ENCODE measurements at places on chromosomes 1 and 21.

DNA sequence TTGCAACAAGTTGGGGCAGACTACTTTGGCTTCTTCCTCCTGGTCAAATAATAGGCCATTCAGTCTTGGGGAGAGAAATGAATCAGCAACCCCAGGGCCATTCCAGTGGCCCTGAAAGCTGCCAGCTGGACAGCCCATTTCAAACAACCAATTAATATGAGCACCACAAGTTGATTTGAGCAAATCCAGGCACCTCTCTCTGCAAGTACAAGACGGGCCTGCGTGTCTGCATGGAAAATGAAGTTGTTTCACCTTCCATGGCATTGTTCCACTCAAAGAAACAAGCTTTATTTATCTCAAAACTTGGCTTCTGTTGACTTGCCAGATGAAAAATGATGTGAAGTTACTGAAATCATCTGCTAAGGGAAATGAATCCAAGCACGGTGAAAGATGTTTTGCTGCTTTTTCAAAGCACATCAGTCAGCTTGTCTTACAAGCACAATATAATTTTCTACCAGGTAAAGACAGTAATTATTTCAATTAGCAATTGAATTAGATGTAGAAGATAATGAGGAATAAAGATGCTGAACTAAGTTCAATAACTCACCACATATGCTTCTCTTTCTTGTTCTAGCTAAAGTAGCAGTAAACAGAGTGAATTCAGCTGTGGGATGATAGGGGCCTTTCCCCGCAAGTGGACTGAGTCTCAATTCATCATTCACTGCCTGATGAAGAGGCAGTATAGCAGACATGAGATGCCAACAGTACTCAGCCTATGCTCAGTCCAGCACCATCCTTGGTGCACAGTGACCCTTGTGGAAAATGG is 95.2 kb upstream of the SSX2IP start:
- no peak for DNase-seq

- no peak for DNase-seq
Measured at GRCh38 chr1:81208441-81208840, 592.3 kb upstream of the ADGRL2 start.

- no peak for DNase-seq
Measured at GRCh38 chr1:150080784-150081183, 13.2 kb downstream of the VPS45 start.

GRCh38 chr1:154272999-154273563 is 652 bp downstream of the HAX1 start:
- no peak for DNase-seq

GRCh38 chr1:31771891-31772668 is 7.9 kb upstream of the ADGRB2 start:
- no peak for DNase-seq

GRCh38 chr1:31421371-31422040 is 8.5 kb downstream of the SERINC2 start:
- no peak for DNase-seq

DNA sequence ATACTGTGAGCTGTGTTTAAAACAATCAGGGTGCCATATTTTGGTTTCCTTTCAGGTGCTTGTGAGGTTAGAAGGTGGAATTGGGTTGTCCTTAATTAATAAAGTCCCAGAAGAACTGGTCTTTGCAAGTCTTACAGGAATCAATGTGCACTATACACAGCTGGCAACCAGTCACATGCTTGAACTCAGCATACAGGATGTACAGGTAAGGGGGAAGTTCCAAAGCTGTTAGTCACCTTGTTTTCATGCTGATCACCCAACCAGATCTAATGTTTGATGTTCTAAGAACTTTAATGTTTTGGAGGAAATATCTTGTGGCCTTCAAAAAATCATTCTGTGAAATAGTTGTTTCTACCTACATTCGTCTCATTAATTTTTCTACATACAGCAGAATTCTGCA is 156.3 kb downstream of the VPS13D start:
- DNase-seq: no peak

GRCh38 chr1:100359139-100359538 is 6.8 kb downstream of the CDC14A start:
- DNase-seq: no peak

DNA sequence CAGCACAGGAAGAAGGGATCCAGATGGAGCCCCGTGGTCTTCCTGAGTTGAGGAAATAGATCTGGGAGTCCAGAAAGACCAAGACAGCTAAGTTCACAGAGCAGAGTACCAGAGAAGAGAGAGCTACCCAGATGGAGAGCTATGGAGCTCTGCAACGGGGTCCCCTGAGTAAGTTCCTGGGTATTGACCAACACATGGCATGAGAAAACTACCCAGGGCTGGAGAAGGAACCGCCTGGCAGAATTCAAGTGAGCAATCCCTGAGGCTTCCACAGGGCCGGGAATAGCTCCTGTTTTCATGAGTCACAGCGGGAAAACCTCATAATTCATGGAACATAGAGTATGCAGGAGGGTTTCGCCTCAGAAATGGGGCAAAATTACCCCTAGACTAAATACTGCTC is 19.7 kb downstream of the STPG1 start:
- DNase-seq: no peak

DNA sequence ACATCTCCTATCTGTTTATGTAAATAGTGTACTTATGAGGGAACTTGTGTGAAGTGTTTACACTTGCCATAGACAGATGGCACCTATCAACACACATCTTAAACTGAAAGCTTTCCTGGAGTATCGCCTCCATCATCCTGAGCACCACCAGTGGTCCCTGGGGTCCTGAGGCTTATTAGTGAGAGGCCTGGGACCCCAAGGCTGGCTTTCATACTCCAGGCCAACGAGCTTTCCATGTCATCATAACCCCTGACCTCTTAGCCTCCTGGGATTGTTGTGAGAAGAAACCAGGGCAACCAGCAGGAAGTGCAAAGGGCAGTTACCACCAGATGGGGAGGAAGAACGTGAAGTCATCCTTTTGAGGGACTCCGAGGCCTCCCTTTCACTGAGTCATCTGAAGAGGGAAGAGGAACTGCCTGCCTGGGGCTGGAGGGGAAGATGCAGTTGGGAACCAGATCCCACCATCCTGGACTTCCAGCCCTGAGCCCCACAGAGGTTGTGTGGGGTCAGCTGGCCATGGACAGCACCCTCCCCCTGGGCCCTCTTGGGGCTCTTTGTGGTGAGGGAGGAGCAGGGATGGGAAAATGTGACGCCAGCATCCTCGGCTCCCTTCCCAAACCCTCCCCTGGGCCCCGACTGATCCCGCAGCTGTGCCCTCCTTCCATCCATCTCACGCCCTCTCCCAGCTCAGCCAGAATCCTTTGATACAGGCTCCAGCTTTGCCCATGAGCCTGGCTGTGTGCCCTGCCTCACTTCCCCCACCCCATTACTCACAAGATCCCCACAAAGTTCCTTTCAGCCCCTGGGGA is 5.8 kb downstream of the INKA2 start:
- no peak for DNase-seq

DNA sequence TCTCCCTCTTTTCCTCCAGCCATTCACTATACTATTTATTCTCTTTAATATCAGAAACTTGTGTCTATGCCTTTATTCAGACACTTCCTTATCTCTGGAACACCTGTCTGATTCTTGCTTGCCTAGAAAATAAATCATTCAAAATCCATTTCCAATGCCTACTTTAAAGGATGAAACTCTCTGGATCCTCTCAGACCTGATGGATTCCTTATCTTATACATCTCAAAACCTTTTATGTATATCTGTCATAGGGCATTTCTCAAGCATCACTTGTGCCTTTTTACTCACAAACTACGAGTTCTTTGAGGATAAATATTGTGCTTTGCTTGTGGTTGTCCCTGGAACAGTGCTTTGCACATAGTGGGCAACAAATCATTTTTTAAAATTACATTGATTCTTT is 3.8 kb upstream of the ATP6V1G3 start:
- DNase-seq: no peak

DNA sequence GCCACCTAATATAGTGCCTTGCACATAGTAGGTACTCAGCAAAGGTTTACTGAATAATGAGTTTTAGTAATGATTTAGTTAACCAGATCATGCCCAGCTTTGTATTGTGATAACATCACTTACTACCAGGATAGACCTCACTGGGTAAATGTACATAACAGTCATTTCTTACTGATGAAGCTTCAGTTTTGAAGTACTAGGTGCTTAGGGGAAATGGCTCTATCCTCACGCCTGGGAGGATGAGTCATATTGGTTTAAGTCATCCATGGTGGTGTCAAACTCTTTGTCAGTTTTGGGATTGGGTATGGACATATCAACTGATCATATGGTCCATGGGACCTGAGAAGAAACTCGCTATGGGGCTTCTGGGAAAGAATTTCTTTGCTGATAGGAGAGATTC is 90.6 kb upstream of the USP24 start:
- no peak for DNase-seq

DNA sequence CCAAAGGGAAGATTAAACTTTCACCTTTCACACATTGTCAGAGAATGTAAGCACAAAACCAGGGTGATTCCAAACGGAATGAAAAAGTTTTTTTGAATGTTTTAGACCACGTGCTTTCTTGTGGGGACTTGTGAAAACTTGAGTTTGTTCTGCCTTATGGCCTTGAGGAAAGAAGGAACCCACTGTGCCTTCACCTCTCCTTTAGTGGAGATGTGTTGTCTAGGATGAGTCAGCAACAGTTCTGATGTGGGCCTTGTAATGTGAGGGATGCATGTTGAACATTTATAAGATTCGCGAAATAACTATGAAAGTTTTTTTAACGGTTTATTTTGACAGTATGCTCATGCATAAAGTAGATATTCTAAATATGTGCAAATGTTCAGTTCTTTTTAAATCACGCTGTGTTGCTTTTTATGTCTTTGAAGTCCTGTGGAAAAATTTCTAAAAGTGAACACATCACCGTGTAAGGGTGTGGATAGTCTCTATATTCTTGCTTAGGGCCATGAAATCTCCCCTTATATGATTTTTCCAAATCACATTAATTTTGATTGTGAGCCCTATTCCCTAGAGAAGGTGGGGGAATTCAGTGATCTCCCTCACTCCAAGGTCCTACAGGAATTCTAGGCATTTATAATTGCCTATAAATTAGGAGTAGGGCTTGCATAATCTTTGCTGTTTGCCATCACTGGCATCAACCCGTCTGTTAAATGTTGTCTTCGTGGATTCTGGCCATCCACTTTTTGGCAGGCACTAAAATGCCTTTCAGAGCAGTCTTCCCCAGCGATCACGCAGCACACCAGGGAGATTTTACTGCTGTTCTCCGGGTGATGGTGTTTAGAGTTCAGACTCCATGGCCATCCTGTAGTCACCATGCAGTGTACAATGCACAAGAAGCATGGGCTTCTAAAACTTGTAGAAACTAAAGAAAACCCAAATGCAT is 47.4 kb downstream of the PLA2G4A start:
- DNase-seq: no peak

Data from omental fat pad (tissue), 4 donors.